NCI-H2107 (cell line): ENCODE measurements at places on chromosomes 2 and 18.

DNA sequence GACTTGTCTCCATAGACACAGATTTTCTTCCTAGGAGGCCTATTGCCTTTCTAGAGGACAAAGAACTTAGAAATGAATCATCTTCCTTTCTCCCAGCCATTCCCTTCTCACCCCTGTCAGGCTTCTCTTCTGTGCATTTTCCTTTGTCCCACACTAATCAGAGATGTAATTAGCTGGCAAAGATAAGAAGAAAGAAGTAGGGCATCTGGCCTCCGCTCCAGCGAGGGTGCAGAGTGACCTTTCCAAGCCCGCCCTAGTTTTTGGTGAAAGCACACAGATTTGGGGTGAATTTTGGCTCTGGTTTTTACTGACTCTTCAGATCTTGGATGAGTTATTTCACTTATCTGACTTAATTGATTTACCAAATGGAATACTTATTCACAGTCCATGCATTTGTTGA lies 626.5 kb downstream of the ZEB2 start:
- DNase-seq = no peak

DNA sequence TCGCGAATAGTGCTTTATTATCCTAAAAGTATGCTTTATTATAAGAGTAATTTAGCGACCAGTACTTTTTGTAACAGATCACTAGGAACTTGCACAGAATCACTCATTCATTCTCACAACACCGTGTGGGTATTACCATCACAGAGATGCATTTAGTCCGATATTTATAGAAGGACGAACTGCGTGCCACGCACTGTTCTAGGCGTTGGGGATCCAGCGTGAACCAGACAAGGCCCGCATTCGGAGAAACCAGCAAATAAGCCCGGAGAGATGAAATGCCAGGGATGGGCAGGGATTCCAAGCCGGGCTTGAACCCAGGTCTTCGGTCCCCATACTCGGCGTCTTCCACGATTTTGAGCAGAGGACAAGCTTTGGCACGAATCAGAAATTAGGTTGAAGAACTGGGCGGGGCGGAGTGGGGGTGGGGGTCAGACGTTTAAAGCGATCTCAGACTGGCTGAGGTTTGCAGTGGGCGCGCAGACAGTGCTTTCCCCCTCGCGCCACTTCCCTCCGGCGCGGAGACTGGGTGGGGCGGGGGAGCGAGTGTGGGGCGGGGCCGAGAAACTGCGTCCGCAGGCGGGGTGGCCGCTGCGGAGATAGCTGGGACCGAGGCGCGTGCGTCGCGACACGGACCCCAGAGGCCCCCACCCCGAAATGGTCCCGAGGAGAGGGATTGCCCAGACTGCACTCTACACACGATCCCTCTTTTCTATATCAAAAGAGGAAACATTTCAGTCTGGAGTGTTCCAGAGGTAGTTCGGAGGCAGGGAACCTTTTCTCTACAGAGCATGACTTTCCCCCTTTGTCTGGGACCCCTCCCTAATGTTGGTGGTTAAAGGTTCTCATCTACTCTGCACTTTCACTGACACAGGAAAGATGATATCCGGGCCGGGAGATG lies 1.1 kb upstream of the CXCR4 start:
- no peak for DNase-seq

DNA sequence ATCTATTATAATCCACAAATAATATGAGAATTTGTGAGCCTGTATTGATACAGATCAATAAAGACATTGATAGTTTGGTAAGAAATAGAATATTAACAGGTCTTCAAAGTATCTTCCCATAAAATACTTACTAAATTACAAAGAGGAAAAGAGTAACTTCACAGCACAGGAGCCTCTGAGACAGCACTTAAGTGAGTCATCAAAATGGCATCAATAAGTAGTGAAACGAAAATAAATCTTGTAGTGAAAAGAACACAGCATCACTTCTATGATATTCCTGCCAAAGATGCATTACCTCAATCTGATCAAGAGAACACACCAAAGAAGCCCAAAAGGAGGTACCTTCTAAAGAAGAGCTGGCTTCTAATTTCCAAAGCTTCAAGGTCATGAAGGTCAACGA lies 116.4 kb downstream of the CBLN2 start:
- no peak for DNase-seq

DNA sequence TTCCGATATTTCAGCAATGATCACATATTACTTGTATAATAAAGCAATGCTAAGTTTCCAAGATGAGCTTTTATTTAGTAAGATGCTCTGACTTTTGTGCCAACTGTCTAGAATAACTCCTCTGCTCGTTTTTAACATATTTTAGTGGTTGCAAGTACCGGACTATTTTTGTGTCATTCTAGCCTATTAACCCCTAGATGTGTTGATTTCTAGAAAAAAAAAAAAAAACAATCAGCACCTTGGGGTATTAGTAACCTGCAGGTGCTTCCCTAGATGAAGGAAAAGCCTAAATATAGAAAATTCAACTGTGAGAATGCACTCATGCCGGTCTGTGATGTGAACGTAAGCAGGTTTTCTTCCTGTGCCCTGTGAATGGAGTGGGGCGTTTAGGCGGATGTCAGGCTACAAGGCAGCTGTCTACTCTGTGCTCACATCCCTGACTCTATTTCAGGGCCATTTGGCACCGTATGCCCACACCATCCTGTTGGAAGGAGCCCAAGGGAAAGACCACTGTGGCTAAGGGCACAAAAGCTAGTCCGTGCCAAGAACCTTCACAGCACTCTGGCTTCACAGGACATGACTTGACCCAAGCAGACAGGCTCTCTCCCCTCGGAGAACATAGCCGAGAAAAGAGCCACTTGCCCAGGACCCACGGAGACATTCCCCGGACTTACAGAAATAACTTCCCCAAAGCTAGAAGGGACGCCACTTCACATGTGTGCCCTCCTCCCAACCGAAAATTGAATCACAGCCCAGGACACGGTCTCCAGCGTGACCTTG lies 60.9 kb upstream of the AGAP1 start:
- DNase-seq = no peak

GRCh38 chr2:19529677-19530076 lies 171.3 kb upstream of the OSR1 start:
- DNase-seq = no peak

DNA sequence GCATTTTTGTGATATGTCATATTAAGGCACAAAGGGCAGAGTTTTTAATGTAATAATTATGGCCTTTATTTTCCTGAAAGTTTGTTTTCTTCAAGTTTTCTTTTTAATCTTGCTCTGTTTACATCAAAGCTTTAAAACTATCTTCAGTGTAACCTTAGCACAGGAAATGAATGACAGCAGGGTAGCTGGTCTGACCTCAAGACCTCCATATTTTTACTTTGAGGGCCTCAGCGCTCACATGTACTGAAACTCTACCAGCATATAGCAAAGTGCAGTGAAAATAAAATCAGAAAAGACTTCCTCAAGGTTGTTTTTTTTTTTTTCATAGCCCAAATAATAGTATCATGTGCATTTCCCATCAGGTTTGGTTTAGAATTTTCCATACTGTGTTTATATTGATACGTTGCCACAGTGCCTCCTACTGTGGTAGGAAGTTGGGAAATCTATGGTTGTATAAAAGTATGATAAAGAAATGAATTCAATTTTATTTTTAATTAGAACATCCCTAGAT lies 163.4 kb downstream of the UBE2E3 start:
- no peak for DNase-seq

GRCh38 chr2:43202289-43202688 lies 24.1 kb downstream of the ZFP36L2 start:
- DNase-seq = no peak

DNA sequence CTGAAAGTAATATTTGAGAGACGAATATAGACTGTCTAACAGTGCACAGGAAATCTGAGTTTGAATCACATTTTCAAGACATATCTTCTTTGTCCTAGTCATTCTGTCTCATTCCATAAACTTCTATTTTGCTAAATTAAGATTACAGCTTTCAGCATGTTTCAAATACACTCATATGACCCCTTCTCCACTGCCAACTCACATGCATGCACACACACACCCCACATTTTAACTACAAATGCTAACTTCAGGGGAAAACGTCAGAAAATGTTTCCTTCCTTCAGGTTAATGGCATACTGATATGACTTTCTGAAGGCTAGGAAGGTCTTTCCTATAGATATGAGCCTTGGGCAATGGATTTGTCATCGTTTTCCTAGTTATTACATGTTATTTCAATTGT lies 373.7 kb downstream of the RBM43 start:
- no peak for DNase-seq

GRCh38 chr18:79875531-79875919 lies 75.9 kb downstream of the SLC66A2 start:
- no peak for DNase-seq

DNA sequence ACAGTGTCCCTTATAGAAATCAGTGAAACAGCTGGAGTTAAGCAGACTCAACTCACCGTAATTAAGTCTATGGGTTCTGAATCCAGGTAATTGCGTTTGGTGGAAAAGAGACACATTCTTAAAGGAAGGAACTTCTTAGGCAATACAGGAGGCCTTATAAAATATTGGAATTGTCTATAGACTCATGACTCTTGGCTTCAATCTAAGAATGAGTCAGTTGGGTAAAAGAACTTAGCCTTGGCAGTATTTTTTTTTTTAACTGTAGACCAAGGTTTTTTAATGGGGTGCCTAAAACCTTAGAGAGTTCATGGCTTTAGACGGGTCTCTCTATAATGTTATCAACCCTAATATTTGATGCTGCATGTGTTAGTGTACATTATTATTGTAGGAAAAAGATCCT lies 47.6 kb downstream of the CCDC85A start:
- DNase-seq = no peak

- DNase-seq = no peak
Measured at GRCh38 chr2:167212014-167212648, 323.9 kb downstream of the XIRP2 start.

- DNase-seq = no peak
Measured at GRCh38 chr2:177668617-177669016, 276.0 kb downstream of the AGPS start.

DNA sequence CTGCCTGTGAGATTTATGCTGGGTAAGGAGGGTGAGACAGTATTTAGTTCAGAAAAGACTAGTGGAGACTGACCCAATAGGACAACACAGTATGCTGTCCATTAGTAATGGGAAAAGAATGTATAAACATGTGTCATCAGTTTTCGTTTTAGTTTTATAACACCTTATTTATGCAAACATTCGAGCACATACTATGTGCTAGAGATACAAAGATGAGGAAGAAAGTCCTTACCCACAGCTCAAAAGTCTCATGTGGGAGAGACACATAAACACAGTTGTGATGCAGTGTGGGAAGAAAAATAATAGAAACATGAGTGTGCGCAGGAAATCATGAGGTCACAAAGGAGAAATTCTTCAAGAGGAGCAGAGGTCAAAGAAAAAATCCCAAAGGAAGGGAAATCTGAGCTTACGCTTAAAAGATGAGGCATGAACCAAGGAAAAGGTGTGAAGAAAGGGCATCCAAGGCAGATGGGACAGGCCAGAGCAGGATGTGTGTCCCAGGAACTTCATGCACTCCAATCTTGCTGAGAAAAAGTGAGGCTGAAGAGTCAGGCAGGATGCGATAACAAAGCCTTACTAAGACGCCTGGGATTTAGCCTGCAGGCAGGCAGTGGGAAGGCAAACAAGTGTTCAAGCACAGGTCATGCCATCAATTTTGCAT lies 8.1 kb downstream of the METTL21A start:
- DNase-seq = no peak

DNA sequence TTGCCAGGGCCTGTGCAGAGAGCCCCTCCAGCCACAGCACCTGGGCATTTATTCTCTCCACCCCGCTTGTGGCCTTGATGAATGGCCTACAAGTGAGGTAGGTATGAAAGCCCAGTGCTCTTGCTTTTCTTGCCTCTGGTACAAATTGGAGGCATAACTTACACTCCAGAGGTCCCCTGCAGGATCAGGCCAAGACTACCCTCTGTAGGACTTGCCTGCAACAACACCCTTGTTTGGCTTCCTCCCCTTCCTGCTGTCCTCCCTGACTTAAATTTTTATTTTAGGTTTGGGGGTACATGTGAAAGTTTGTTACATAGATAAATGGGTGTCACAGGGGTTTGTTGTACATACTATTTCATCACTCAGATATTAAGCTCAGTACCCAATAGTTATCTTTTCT lies 95.7 kb downstream of the CDC42EP3 start:
- no peak for DNase-seq

- DNase-seq = no peak
Measured at GRCh38 chr2:197042739-197043196, 116.3 kb upstream of the PGAP1 start.

- DNase-seq = no peak
Measured at GRCh38 chr18:78773303-78773755, 206.3 kb upstream of the SALL3 start.

- DNase-seq = no peak
Measured at GRCh38 chr2:100568989-100569388, 6.2 kb downstream of the PDCL3 start.

DNA sequence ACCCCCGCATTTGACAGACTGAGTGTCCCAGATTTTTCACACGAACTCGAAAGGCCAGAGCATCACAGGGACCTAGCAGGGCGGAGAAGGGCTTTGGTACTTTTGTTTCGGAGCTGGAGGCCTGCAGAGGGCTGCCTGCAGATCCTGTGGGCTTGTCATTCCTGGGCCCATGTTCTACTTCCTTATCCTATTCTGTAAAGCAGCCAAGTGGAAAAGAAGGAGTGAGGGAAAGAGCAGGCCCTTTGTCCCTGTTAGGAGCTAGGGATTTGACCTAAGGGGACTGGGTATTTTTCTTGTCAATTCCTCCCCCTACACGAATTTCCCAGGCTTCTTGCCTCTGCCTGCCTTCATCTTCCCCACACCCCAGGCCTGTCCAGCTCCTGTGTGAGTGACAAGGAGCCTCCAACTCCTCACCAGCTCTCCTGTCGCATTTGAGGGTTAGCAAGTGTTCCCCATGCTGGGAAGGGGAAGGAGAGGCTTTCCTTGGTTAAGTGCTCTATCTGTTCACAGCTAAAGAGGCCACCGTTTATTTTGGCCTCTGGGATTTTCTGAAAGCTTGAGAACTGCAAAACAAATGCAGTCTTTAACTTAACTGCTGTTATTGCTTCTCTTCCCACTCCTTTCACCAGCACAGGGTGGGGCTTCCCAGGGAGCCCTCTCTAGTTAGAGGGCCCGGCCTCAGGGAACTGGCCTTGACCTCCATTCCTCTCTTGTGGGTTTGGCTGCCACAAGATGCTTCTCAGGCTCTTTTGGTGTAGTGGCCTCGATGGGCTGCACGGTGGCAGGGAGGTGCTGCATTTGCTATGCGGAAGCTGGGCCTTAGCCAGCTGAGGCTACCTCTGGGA lies 61.2 kb downstream of the SGPP2 start:
- no peak for DNase-seq

- no peak for DNase-seq
Measured at GRCh38 chr18:63031375-63031774, 288.2 kb downstream of the BCL2 start.

DNA sequence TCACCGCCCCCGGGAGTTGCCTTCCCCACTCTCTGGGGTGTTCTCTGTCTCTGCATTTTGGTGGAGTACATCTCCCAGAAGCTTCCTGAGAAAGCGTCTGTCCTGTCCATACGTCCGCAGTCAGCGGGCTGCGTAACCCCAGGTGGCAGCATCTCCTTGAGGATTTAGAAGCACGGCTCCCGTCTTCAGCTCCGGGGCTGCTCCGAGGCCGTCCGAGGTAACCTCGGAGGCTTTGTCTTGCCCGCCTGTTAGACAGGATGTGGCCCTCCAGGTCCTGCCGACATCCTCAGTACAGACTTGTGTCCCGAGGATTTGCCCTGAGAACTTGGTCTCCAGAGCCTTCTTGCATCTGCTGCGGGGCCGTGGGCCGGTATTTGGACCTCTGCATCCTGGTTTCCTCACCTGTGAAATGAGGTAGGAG lies 58.4 kb downstream of the CTDP1 start:
- DNase-seq = no peak
